Esophagus squamous epithelium (tissue), 5 donors: ENCODE measurements at places on chromosomes 12 and 14.
A peak's percentile ranks its signal among the peaks of the same experiment; 100 is the strongest.

DNA sequence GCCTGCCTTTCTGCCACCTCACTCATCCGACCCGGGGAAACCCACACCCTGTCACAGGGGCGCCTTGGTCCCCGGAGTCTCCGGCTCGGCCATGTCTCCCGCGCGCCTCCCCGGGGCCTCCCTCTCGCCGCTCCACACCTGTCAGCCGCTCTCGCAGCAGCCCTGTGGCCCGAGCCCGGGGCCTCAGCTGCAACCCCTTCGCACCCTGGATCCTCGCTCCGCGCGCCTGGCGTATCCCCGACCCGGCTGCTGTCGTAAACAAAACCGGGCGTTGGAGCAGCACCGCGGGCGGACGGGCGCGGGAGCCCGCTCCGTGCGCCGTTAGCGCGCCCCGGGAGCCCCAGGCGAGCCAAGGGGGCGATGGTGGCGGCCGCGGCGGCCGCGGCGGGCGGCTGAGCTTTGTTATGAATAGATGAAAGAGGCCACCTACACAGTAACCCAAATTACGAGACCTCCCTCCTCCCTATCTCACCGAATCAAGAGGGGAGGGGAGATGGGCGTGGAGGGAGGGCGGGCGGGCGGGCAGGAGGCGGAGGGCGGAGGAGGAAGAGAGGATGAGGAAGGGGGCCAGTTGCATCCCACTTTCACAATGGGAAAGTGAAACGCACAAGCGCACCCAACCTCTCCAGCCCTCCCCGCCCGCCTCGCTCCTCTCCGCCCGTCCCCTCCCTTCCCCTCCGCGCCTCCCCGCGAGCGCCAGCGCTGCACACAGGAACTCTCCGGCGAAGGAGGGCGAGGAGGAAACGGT lies at the start of gene PLXNC1:
PLXNC1 (plus strand) TSS at position 587 of the 748 bp plus-strand sequence. CDS start 395 bp downstream, outside the sequence.
- DNase-seq: peak; percentile 25

DNA sequence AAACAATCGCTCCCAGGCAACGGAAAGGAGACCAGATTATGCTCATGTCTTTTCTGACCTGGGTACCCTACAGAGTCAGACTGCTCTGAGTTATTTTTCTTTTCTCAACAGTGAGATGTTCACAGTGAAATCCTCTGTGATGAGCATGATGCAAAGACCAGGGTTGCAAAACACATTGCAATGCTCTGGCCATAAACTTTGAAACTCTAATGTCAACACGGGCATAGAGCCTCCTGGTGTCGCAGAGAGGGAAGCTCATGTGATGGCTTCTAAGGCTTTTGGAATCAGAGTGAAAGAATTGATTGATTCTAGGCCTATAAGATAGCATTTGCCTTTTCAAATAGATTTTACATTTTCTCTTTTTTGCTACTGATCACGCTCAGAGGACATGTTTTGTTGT lies 193.4 kb downstream of the RASSF9 start:
- DNase-seq: no peak

DNA sequence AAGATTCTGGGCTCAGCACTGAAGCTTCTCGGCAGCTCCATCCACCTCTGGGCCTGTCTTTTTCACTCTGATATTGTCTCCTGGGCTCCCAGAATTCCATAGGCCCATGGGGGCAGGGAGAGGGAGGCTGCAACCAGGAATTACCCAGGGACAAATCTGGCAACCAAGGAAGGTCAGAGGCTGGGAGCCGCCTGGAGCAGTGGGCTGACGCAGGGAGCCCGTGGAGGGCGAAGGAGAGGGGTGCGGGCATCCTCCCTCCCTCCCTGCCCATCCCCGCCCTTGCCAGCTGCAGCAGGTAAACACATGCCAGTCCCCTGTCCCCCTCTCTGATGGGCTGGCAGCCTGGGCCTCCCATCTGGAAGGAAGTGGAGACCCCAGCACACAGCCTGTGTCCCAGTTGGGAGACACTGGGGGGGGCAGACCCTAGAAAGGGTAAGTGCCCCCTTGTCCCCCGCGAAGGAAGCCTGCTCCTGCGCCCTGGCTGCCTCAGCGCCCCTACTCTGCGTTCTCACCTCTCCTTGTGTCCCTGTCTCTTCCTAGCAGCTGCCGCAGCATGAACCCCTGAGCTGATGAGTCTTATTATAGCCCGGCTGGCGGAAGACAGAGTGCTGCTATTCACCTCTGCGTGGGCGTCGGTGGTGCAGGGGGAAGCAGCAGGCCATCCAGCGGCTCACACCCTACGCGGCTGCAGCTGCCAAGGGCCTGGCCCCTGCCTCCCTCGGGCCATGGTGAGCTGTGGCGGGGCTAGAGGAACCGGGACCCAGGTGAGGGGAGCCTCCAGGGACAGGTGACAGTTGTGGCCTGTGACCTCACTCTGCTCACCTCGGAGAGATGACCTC lies 6.7 kb downstream of the LRTM2 start:
- DNase-seq: no peak

- no peak for DNase-seq
Observed at GRCh38 chr14:76083796-76084765, 67.6 kb upstream of the GPATCH2L start.

- no peak for DNase-seq
Observed at GRCh38 chr12:120175062-120175461, 19.5 kb downstream of the GCN1 start.

GRCh38 chr12:132024758-132025157 lies 75.0 kb downstream of the EP400 start:
- DNase-seq: no peak

- no peak for DNase-seq
Observed at GRCh38 chr12:102609996-102610395, 129.6 kb upstream of the IGF1 start.

GRCh38 chr12:82958966-82959365 lies 272.3 kb downstream of the TMTC2 start:
- DNase-seq: no peak

DNA sequence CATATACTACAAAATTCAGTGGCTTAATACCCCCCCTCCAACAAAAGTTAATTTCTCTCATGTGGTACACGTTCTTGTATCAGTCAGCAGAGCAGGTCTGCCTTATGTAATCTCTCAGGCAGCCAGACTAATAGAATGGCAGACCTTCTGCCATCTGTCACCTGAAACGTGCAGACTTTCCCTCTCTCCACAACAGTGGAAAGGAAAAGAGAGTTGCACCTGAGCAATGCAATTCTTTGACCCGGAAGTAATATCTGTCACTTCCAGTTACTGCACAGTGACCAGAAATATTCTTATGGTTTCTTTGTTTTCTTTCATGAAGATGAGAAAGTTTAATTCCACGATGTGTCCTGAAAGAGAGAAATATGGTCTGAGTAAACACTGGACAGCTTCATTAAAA lies 14.4 kb downstream of the KERA start:
- no peak for DNase-seq

DNA sequence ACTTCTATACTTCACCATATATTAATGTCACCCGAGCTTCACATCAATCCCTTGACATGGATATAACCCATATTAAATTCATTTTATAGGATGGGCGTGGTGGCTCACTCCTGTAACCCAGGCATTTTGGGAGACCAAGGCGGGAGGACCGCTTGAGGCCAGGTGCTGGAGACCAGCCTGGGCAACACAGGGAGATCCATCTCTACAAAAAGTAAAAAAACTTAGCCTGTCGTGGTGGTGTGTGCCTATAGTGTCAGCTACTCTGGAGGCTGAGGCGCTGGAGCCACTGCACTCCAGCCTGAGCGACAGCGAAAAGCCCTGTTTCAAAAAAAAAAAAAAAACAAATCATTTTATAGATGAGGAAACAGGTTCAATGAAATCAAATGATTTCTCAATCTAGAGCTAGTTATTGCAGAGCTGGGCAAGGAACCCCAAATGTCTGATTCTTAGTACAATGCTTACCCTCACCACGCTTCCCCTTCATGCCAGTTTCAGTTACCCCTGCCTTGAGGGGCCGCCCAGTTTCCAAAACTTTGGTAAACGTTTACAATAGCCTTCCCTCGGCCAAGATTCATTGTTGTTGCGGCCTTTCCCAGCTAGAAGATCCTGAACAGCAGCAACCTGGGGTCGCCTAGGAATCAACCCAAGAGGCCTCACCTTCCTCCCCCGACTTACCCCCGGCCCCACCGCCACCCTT lies 751 bp downstream of the PSMB5 start:
- DNase-seq: no peak

GRCh38 chr12:100404769-100405407 lies 48.0 kb downstream of the SLC17A8 start:
- DNase-seq: no peak

GRCh38 chr14:24804552-24805212 lies 170.7 kb upstream of the GZMB start:
- no peak for DNase-seq

GRCh38 chr12:87870061-87870460 lies 159.1 kb downstream of the C12orf50 start:
- no peak for DNase-seq

DNA sequence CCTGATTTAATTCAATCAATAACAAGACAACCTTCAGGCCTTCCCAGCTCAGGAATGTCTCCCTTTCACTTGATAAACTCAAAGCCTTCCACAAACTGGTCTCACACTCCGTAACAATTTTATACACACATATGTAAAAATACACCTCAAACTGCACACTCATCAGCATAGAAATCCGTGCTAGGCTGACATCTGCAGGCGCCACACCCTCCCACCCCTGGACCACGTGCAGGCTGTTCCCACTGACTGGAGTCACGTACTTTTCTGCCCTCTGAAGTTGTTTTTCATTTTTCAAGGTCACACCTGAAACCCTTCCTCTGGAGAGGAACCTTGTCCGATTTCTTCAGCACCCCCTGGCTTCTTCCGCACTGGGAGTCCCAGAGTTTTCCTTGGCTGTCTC lies 27.6 kb downstream of the FBXO21 start:
- no peak for DNase-seq

GRCh38 chr14:21081521-21082142 lies 11.5 kb downstream of the ARHGEF40 start:
- DNase-seq: no peak

DNA sequence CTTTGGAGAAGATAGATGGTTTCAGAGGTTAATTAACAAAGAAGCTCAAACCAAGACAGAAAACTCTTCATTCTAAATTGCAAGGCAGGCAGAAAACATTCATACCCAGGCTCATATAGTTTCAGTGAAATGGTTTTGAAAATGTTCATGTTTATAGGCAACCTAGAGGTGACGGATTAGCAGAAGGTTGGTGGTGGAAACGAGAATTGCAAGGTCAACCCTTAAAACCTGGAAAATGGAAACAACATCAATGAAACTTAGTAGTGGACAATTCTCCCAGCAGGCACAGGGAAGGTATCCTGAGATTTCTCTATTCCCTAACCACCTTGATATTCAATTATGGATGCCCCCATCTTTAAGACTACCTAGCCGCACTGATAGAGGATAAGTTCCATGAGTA lies 965 bp downstream of the CD163 start:
- no peak for DNase-seq

GRCh38 chr12:94829552-94829951 lies 173.9 kb downstream of the NDUFA12 start:
- no peak for DNase-seq

GRCh38 chr14:88856786-88857366 lies 32.4 kb downstream of the TTC8 start:
- DNase-seq: no peak

- no peak for DNase-seq
Observed at GRCh38 chr12:71797531-71797930, 42.0 kb upstream of the TBC1D15 start.

- DNase-seq: no peak
Observed at GRCh38 chr12:111455448-111456320, 50.0 kb downstream of the SH2B3 start.

DNA sequence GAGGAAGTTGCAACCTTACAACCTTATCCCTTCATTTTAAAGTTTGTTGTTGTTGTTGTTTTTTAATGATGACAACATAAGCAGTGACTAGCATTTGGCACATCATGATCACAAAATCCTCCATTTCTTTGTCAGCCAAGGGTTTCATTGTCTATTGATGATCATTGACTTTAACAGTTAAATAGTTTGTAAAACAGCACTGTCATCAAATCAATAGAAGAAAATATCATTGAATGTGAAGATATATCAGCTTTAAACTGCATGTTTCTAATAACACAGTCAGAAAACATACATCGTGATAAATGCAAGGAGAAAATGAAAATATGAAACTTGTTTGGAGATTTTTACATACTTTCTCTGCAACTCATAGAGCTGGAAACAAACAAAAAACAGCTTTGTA lies 922.3 kb upstream of the LRFN5 start:
- DNase-seq: no peak

DNA sequence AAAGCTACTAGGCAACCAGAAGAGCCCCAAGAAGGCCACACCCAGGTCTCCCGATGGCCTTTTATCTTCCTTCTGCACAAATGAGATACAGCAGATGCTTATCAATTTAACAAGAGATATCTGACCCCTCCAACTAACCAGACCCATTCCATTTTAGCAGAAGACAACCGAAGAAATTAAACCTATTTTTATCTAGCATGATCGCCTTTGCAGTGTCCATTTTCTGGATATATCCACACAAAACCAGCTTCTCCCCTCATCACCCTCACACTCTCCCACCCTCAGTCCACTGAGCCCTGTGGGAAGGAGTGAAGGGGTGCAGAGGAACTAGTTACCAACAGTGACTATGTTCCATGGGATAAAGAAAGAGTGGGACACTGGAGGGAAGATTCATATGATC lies 20.9 kb upstream of the DHRS4 start:
- no peak for DNase-seq

- no peak for DNase-seq
Observed at GRCh38 chr14:99077076-99077843, 194.7 kb downstream of the BCL11B start.

DNA sequence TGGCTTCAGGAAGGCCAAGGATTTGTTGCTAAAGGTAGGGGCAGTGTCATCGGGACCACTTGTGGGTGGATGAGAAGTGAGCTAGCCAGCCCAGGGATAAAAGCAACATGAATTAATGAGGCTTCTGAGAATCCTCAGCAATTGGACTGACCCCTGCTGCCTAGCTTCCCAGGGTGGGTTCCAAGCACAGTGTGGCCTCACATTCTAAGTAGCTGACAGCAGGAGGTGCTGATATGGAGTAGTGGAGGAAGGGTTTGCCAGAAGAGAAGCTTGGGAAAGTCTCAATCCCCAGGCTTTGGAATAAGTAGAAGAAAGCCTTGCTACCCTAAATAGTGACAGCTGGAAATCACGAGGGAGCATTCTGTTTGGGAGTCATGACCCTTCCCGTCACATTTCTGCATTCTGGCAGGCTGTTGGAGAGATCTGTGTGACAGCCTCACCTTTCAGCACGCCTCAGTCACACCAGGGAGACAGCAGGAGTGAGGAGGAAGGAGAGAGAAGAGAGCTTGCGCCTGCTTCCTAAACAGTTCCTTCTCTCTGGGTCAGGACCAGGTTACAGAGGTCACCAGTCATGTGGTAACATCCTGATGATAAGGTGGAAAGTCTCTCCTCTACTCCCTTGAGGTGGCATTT lies 31.2 kb downstream of the DACT1 start:
- no peak for DNase-seq

DNA sequence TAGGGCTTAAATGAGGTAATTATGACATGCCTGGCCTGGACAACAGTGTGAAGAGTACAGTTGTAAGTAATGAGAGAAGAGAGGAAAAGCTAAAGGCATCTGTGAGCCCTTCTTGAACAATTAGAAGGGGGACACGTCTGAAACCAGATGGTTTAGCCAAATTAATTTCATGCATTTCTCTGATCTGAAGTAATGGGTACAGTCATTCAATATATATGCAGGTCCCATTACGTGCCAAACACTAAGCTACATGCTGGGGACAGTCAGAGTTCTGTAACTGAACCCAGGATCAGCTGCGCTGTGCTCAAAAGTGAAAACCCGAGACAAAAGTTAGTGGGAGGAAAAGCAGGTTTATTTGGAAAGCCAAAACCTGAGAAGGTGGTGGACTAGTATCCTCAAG lies 207.2 kb upstream of the TMTC1 start:
- DNase-seq: no peak

- DNase-seq: no peak
Observed at GRCh38 chr12:132264086-132265010, 65.0 kb downstream of the GALNT9 start.

- no peak for DNase-seq
Observed at GRCh38 chr14:75927564-75928087, 54.2 kb downstream of the TGFB3 start.
